Osteoblast (primary cell): ENCODE measurements at places on chromosomes 3 and 15.

DNA sequence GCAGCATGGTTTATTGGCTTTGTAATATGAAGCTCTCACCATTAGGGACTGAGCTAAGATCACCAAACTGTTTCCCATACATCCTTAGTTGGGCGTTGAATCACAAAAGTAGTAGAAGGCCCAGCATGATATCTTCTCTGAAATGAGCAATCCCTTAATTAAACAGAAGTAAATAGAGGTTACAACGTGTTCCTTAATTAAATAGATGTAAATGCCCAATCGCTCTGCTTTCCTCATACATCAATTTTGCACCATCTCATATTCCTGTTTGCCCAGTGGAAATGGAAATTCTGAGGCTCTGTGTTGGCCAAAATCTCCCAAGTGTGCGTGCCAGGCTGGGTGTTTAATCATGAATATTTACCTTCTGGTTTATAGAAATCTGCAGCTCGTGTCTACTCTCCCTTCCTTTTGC lies 107.4 kb upstream of the FOXB1 start:
- no peak for DNase-seq

DNA sequence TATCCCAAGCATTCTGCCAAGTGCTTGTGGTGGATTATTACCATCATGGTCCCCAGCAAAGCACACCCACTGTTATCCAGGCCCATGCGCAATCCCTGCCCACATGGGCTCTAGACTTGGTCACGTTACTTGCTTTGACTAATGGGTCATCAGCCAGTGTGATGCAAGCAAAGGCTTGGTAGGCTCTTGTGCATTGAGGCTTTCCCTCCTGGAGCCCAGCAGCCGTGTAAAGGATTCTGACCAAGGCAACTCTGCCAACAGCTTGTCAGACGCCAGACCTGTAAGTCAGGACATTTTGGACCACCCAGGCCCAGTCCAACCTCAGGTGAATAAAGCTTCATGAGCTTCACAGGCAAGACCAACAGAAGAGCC lies 93.9 kb downstream of the ABHD5 start:
- no peak for DNase-seq

DNA sequence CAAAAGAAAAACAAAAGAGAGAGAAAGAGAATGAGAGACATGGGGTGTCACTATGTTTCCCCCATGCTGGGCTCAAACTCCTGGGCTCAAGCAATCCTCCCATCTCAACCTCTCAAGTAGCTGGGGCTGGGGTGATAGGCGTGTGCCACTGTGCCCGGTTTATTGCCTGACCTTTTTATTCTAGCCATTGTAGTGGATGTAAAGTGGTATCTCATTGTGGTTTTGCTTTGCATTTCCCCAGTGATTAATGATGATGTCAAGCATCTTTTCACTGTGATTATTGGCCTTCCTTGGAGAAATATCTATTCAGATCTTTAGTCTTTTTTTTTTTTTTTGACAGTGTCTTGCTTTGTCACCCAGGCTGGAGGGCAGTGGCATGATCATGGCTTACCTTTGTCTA lies 37.7 kb upstream of the GK5 start:
- DNase-seq, result no peak

- no peak for DNase-seq
These were observed 171.5 kb upstream of the IL12A start for GRCh38 chr3:159817126-159817525.

- DNase-seq, result no peak
These were observed 606.6 kb downstream of the TBL1XR1 start for GRCh38 chr3:176590722-176591121.

DNA sequence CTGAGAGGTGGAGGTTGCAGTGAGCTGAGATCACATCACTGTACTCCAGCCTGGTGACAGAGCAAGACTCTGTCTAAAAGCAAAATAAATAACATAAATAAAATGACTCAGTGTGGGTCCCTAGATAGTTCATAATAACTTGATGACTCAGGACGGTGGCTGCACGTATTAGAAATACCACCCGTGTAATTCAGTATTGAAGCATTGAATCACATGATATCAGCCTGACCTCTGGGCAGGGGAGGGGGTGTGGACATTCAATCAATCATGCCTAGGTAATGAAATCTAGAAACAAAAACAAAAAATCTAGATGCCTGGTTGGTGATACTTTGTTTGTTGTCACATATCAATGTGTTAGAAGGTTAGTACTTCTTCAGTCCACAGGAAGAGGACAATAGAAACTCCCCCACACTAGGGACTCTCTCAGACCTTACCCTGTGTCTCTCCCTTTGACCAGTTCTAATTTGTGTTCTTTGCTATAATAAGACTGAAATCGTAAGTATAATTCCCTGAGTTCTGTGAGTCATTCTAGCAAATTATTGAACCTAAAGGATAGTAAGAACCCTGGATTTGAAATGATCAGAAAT lies 177.3 kb downstream of the GAP43 start:
- peak; percentile 88 for DNase-seq

DNA sequence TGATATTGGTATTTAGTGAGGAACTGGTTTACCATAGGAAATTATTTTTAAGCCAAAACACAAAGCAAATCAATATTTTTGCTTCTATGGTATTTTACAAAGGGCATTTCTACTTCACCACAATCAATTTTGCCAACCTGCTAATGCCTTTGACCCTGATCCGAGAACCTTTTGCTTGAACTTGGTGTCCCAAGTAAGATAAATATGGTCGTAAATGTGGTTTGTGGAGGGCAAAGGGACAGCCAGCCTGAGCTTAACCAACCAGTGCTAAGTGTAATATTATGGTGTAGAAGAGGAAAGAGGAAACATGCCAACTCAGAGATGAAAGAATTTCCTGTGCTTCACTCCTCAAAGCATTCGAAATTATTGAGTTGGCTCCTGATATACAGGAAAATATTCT lies 148.4 kb downstream of the C3orf38 start:
- DNase-seq, result no peak

- peak; percentile 25 for DNase-seq
These were observed 116.7 kb downstream of the NUP210 start for GRCh38 chr3:13303410-13303809.
